ENCODE measurements at places on chromosomes 2 and 18. TPM values are rescaled to one million over a fixed set of nuclear protein-coding genes. Genes with fewer than 3 reads are reported as not detected.
A peak's percentile ranks its signal among the peaks of the same experiment; 100 is the strongest.

GRCh38 chr2:11550901-11551568 is 17.2 kb downstream of the GREB1 start:
- no peak for DNase-seq
- no peaks in the 10 kb centered on the region for H3K27me3 ChIP-seq
- H3K36me3 ChIP-seq: peaks cover 4% of the 10 kb centered on the region
- H3K4me1 ChIP-seq: peaks cover 42% of the 10 kb centered on the region
- no peak overlapping the region for H3K27ac ChIP-seq

SEMA4C gene
- total RNA-seq: 81.6 TPM

- peak overlapping the region; percentile 68 for H3K4me3 ChIP-seq
- H3K27me3 ChIP-seq: peaks cover 21% of the 10 kb centered on the region
- peaks cover 9% of the 10 kb centered on the region for H3K36me3 ChIP-seq
- DNase-seq: peak; percentile 67
- H3K27ac ChIP-seq: peak overlapping the region; percentile 90
These were observed 53.6 kb downstream of the PKDCC start for GRCh38 chr2:42101206-42102023.

GRCh38 chr2:35251156-35251555 is 1104.4 kb upstream of the CRIM1 start:
- H3K4me3 ChIP-seq: no peak overlapping the region
- no peaks in the 10 kb centered on the region for H3K4me1 ChIP-seq
- DNase-seq: no peak

- H3K27ac ChIP-seq: no peak overlapping the region
- peaks cover 6% of the 10 kb centered on the region for H3K4me1 ChIP-seq
- no peaks in the 10 kb centered on the region for H3K27me3 ChIP-seq
- no peak overlapping the region for H3K4me3 ChIP-seq
- DNase-seq: no peak
These were observed 170.3 kb downstream of the CAMKMT start for GRCh38 chr2:44532031-44532430.

DNA sequence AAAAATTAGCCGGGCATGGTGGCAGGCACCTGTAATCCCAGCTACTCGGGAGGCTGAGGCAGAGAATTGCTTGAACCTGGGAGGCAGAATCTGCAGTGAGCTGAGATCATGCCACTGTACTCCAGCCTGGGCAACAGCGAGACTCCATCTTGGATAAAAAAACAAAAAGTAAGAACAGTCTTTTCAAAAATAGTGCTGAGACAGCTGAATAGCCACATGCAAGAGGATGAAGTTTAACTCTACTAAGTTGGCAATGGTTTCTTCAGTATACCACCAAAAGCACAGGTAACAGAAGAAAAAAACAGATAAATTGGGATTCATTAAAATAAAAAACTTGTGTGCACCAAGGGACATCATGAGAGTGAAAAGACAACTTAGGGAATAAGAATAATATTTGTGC is 112.4 kb downstream of the HS6ST1 start:
- H3K4me1 ChIP-seq: no peaks in the 10 kb centered on the region
- peaks cover 13% of the 10 kb centered on the region for H3K27me3 ChIP-seq
- H3K27ac ChIP-seq: no peak overlapping the region
- no peak overlapping the region for H3K4me3 ChIP-seq
- no peak for DNase-seq

GRCh38 chr2:174442546-174443510 is 44.0 kb downstream of the GPR155 start:
- peaks cover 11% of the 10 kb centered on the region for H3K4me1 ChIP-seq
- no peak for DNase-seq
- H3K27ac ChIP-seq: no peak overlapping the region
- H3K36me3 ChIP-seq: no peaks in the 10 kb centered on the region
- H3K4me3 ChIP-seq: no peak overlapping the region

DNA sequence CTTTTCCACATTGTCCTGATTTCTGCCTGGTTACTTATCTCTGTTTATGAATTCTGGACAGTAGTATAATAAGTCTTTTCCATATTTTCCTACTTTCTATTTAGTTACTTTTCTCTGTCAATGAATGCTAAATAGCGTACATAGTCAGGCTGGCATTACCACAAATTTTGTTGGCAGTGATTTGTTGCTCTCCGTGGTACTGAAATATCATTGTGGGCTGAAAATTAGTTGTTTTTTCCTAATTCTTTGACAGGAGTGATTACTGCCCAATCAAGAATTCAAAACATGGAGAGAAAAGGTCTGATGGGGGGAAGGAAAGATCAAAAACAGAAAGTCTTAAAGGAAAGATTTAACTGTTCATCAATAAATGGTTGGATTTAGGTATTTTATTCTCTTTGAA is 7.7 kb upstream of the GALNT13 start:
- H3K4me1 ChIP-seq: no peaks in the 10 kb centered on the region
- H3K36me3 ChIP-seq: no peaks in the 10 kb centered on the region
- no peak for DNase-seq
- no peaks in the 10 kb centered on the region for H3K27me3 ChIP-seq

BCL2 gene
- total RNA-seq: 2.3 TPM

DNA sequence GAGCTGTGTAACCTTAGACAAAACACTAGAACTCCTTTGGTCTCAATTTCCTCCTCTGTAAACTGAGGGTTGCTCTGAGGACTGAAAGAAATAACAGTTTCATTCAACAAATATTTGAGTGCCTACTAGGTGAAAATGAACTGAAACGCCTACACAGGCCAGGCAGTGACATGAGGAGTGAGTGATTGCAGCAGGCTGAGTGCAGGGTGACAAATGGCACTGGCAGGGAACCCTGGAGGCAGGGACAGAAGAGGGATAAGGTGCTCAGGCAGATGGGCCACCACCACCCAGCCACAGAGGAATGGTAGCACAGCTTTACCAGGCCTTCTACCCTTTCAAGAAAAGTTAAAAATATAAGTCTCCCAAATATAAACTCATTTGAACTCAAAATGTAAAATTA is 11.5 kb upstream of the RNU4ATAC start:
- DNase-seq: no peak
- H3K36me3 ChIP-seq: peaks cover 41% of the 10 kb centered on the region
- no peaks in the 10 kb centered on the region for H3K27me3 ChIP-seq
- H3K4me3 ChIP-seq: no peak overlapping the region
- peaks cover 8% of the 10 kb centered on the region for H3K4me1 ChIP-seq
